GM04504 (cell line): ENCODE measurements at places on chromosomes 1 and 21.
A peak's percentile ranks its signal among the peaks of the same experiment; 100 is the strongest.

DNA sequence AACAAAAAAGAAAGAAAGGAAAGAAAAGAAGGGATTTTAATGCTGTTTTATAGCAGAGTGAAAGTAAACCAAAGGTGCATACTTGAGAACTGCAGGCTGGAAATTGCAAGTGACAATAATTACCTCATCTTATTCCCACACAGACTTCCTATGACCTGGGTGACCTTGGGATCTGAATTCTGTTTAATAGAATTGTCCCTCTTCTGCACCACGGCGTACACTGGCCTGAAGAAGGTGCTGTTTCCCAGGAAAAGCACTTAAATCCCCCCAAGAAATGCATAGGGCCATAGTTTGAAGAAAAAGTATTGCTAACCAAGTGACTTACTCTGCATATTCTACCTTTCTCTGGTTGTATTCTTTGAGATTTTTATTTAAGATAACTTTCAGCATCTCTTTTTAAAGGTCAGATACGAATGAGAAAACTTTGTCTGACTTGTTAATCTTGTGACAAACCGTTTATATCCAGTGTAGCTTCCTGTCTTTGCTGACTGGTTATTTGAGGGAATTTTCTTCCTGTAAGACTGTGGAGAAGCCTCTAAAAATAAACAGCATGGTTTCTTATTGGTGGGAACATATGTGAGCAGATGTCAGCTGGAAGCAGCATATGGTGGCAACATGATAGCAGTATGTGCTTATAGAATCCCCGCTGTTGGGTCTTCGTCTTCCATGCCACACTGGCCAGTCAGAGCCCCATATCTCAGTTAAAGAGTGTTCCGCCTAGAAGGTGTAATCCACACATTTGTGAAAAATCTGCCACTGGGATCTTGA is 16.3 kb downstream of the TGFB2 start:
- DNase-seq, result no peak

DNA sequence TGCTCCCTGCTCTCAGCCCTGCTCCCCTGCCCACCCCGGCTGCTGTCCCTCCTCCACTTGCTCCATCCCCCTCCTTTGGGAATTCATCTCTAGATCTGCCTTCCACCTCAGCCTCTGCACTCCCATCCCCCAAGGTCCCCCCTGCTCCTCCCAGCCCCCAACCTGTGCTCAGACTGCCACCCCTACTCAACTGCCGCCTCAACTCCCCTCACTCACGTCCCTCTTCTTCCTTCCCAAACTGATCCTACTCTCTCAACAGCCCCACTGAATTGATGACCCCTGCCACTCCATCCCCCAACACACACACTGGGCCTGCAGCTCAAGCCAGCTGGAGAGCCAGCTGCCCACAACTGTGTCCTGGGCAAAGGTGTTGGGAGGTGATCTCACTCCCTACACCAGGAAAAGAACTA is 15.8 kb upstream of the ETV3L start:
- DNase-seq, result no peak

- peak; percentile 66 for DNase-seq
Measured at GRCh38 chr1:59414406-59415133, 117.7 kb downstream of the FGGY start.

DNA sequence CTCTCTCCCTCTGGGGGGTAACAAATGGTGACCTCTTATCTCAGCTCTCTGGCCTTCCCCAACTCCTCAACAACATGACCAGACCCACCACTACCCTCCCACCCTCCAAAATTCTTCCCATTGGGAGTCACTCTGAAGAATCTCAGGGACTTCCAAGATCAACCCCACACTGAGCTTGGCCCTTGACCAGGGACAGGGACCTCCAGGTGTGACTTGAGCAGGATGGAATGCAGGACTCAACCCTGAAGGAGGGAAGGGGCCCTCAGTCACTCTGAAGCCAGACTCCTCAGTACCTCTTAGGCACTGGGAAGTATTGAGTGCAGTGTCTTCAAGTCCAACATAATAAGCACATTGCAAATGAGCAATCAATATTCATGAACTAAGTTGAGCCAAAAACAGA is 1.9 kb downstream of the CASQ1 start:
- DNase-seq, result no peak

- DNase-seq, result no peak
Measured at GRCh38 chr1:60664086-60664625, 418.2 kb upstream of the NFIA start.

GRCh38 chr1:204461331-204462228 is 33.0 kb downstream of the PIK3C2B start:
- DNase-seq, result no peak

GRCh38 chr1:84936116-84936810 is 43.3 kb upstream of the LPAR3 start:
- DNase-seq, result peak; percentile 42

DNA sequence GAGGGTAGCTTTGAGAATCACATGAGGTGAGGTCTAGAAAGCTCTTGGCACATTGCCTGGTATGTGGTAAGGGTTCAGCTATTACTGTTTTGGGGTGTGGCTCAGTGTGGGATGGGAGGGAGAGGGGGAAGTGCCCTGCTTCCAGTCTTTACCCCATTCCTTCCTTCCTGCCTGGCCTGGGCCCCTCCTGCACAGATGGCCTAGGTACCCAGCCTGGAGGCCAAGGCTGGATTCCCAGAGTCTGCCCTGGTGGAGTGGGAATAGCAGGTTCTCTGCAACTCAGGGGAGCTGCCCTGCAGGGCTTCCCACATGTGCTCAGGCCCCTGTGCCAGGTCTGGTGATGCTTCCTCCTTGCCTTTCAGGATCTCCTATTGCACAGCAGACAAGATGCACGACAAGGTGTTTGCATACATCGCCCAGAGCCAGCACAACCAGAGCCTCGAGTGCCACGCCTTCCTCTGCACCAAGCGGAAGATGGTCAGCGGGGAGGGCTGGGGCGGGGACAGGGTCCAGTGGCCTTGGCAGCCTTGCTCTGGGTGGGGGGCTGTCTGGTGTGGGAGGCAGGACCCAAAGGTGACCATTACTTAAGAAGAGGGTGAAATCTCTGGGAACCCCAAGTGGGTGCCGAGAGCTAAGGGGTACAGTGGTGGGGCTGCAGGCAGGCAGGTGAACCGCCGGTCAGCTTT is 13.5 kb downstream of the LDLRAP1 start:
- no peak for DNase-seq

DNA sequence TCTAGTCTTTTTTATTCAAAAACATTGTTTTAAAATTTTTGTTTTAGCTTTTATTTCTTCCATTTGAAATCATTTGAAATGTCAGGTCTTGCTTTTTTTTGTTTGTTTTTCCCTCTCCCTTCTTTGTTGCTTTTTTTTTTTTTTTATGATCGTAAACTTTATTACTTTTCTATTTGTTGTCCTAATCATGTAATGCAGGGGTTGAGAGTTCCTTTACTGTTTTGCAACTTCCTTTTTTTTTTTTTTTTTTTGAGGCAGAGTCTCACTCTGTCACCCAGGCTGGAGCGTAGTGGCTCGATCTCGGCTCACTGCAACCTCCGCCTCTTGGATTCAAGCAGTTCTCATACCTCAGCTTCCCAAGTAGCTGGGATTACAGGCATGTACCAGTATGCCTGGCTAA is 24.8 kb downstream of the IVNS1ABP start:
- DNase-seq, result no peak

DNA sequence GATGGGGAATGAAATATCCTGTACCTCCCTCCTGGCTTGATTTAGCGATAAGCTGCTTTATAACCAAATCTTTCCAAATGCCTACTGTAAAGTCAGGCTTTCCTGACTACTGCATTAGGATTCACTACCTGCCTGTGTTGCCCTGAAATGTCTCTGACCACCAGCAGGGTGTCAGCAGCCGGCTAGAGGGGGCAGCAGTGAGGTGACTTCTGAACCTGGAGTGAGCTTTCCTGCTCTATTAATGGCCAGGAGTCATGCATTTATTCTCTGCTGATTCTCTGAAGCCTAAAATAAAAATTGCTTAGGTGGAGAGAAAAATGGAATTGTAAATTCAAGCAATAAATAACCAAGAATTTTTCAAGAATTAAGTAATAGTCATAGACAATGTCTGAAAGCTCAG is 2.5 kb downstream of the BACE2 start:
- DNase-seq, result no peak

DNA sequence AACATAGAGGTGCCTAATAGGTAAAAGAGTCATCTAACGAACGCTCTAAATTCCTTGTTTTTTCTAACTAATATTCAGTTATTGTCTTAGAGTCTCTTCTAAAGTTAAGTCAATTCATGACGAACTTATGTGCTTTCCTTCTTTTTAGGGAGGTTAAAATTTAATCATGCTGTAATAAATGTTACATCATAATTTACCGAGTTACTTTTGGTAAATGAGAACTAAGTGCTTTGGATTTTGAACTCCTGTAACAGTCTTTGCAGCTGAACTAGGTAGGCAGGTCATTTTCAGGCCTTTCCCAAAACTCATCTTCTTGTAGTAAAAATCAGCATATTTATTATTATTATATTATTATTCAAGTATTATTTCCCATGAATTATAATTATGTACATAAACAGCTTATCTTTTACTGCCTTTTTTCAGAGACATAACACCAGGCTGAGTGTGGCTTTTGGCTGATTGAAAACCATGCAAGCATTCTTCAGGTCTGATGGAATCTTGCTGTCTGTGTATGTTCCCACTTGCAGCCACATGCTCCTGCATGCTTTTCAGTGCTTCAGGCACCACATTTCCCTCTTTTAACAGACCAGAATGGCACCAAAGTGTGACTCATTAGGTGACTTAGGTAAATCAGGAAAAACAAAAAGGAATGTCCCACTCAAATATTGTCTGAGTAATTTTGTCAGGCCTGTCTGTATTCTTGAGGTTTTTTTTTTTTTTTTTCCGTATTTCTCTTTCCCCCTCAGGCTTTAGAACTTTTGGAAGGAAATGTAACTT is 81.0 kb upstream of the CD55 start:
- no peak for DNase-seq

DNA sequence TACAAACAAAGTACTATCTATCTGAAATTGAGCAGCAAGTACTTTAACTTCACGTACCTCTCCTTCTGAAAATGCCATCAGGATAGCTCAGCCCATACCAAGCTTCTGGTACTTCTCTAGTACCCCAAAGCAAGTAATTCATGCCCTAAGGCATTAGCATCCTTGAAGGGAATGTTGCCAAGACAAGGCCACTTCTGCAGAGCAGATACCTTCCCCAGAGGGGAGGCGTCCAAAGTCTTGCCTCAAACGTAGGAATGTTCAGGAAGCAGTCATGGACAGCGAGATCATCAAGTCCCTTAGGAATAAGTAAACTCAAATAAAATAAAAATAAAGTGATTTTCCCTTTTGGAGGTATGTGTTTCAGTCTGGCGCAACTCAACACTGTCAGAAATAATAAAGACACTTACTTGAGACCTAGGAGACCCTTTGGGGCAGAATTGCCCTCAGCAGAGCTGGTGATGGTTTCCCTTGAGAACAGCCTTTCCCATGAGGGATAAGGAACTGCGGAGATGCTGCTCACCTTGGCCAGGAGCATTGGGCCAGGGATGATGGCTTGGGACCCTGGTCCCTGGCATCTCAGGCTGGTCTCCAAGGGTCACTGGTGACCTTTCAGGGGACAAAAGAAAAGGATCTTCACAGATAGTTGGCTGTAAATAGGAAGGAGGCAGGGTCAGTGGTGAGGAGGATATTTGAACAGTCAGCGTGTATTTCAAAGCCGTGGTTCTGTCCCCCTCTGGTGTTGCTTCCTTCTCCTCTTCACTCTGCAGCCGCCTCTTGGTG is 522.9 kb downstream of the KIF26B start:
- DNase-seq, result no peak

GRCh38 chr1:15406614-15407559 is 2.8 kb upstream of the EFHD2 start:
- peak; percentile 84 for DNase-seq

DNA sequence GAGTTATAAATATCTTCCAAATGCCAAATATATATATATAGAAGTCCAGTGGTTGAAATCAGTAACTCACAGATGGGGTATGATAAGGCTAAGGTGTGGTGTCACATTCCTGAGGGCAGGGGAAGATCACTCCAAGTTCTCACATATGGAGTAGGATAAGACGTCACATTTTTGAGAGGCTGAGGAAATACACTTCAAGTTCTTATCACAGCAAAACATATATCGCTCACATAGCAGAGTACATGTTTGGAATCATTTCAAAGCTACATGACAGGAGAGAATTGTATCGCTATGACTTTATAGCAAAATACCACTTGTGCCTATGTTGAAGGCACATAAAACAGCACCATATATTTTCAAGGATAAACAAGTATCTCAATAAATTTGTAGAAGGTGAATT is 55.1 kb downstream of the RBM11 start:
- no peak for DNase-seq

DNA sequence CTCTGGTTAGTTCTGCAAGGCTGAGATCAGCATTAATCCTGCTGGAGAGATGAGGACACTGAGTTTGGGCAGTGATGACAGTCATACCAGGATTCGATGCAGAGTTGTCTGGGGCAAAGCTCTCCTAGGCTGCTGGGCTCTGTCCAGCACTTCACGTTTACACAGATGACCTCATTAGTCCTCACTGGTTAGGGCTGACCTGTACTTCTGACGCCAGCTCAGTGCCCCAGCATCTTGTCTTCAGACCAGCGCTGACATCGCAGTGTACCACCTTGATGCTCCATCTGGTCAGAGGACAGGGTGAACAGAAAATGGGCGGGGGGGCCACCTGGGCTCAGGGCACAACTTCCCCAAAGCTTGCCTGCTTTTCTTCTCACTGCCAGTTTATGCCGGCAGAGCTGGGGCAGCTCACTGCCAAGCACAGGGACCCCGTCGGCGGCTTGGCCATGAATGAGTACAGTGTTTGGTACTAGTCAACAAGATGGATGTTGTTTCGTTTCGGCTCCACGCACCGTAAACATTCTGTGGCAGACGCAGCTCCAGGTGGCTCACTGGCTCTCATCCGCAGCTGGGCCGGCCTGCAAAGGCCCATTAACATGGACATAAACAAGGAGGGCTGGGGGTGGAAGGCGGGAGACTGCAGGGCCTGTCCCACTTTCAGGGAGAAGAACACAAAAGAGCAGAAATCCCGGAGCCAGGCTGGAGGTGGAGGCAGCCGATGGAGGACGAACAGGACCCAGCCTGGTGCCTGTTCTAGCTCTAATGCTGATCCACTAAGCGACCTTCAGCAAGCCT is 118.7 kb downstream of the GLIS1 start:
- no peak for DNase-seq

GRCh38 chr1:25631750-25632485 is 15.3 kb downstream of the MAN1C1 start:
- no peak for DNase-seq

DNA sequence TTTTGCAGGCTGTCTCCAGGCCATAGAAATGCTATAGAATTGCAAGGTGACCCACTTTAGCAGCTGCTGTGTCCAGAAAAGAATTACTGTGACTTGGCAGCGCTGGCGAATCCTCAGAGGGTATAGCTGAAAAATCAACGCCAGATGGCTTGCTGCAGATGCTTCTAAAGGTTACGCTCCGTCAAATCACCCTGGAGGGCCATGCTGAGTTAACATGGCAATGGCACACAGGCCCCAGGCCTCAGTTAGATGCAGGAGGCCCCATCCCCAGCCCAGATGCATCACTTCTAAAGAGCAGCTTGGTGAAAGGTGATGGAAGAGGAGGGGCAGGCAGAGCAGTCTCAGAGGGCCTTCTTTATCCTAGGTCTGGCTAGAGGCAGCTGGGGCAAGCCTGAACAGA is 18.0 kb downstream of the KIAA1614 start:
- no peak for DNase-seq
